ENCODE measurements at places on chromosomes 7 and 10.

DNA sequence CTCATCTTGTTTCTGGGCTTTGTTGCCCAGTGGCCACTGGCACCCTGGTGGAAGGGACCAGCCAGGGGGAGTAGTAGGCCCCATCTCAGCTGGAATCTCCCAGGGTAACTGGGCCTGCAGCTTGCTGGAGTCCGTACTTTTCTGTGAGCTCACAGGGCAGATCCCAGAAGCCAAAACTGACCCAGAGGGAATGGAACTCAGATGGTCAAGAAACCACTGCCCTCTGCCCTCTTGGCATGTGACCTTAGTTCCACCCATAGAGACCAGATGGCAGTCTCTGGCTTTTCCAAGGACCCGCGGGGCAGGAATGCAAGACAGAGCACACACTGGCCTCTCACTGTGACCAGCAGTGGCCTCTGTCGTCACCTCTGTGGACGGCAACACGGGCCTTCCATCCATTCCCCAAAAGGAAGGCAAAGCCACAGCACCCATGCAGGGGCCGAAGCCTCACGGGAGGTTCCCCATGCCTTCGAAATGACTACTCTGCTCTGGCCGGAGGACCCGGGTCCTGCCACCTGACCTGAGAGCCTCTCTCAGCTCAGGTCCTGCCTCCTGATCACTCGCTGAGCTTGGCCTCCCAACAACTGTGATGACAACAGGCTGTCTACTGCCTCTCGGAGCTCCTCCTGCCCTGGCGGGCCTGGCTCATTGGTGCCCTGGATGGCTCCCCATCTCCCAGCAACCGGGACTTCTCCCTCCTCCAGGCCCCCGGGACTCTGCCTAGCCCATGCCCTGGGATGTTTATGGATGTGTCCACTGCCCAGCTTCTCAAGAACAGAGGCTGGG lies 29.9 kb downstream of the MYL10 start:
- no peak for DNase-seq

GRCh38 chr10:107471911-107472310 lies 307.4 kb upstream of the SORCS1 start:
- DNase-seq: no peak

DNA sequence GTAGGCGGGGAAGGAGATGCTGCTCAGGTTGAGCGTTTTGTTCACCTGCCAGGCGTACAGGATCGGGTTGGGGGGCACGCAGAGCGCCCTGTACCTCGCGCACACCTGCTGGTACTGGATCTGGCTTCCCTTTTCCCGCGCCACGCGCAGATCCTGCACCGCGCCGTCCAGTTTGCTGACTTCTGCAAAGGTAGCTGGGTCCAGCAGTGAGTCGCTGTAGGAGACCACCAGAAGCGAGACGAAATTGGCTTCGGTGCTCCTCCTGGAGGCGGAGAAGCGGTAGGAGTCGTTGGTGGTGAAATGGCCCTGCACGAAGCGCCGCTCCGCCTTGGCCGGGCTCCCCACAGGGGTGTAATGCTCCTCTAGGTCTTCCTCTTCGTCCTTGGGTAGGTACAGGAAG lies 90.7 kb upstream of the RAB18 start:
- no peak for DNase-seq

- DNase-seq: no peak
These were observed 425.6 kb downstream of the PLXNA4 start for GRCh38 chr7:132150711-132151110.

GRCh38 chr10:93352638-93353383 lies 129.3 kb downstream of the MYOF start:
- DNase-seq: peak; percentile 34

DNA sequence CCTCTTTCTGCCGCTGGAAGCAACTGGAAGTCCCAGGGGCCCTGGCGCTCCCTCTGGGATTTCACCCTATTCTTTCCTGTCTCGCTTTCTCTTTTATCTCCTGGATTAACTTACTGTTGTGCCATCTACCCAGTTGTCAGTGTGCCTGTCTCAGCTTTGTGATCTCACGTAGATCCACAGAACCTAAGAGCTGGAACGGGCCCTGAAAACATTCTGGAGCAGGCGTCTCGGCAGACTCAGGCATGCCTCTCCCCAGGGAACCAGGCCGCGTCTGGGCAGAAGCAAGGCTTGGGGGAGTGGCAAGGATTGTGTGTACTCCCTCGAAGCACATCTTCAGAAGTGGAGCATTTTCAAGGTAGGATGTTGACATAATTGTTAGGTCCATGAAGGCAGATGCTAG lies 87.2 kb downstream of the KCNMA1 start:
- DNase-seq: no peak

DNA sequence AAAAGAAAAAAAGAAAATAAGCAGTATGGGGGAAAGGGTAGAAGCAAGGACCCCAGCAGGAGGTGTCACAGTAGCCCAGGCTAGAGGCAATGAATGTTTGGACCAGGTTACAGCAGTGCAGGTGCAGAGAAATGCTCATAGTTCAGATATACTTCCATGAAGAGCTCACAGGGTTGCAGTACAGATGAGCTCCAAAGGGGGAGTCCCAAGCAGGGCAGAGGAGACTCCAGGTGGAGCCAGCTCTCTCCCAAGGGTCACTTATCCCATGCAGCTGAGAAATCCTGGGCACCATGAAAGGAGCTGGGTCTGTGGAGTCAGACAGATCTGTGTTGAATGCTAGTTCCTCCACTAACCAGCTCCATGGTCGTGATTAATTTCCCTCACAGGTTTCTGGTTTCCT lies 174.9 kb downstream of the C7orf25 start:
- no peak for DNase-seq

DNA sequence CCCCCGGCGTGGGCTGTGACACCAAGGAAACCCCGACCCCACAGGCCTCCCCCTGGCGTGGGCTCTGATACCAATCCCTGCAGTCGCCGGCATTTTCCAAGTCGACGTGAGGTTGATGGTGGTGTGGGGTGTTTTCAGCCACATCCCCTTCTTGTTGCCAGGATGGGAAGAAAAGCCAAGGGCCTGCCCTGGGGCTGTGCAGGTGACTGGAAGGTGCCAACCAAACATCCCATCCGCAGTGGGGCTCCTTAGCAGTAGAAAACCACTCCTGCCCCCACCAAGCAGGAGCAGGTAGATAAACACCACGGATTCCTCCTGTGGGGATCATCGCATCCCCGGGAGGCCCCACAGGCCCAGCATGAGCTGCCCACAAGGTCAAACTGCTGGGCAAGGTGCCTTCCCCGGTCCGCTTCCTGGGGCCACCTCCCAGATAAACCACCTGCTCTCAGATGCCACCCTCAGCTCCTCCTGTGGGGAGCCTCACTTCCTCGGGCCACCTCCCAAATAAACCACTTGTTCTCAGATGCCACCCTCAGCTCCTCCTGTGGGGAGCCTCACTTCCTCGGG lies 88.5 kb upstream of the DIP2C start:
- DNase-seq: no peak

- no peak for DNase-seq
These were observed 96.5 kb upstream of the PLPP4 start for GRCh38 chr10:120360571-120360970.

GRCh38 chr10:8600192-8600591 lies 545.7 kb downstream of the GATA3 start:
- DNase-seq: no peak

- no peak for DNase-seq
These were observed at the start of gene RBP4 for GRCh38 chr10:93601146-93601773. Gene RBP4 (minus strand): TSS chr10:93601235. CDS start chr10:93601028, 207 bp downstream.

GRCh38 chr7:84226759-84227158 lies 32.2 kb upstream of the SEMA3A start:
- DNase-seq: no peak

DNA sequence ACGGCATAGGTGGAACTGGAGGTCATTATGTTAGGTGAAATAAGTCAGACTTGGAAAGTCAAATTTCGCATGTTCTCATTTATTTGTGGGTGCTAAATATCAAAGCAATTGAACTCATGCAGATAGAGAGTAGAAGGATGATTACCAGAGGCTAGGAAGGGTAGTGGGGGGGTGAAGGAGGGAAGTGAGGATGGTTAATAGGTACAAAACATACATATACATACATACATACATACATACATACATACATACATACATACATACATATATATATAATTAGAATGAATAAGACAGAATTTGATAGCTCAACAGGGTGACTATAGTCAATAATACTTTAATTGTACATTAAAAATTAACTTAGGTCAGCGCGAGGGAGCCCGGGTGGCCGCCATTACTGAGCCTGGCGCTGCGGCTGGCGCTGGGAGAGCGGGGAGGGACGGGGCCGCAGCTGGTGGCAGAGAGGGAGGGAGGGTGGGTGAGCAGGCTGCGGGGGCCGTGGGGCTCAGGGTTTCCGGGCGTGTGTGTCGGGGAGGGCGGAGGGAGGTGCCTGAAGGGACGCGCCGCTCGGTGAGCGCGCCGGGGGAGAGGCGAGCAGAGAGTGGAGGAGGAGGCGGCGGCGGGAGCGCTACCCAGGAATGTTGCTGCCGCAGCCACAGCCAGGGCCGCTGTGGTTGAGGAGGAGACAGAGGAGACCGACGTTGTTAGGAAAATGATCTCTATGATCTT lies 85.8 kb upstream of the EGFR start:
- DNase-seq: peak; percentile 9

DNA sequence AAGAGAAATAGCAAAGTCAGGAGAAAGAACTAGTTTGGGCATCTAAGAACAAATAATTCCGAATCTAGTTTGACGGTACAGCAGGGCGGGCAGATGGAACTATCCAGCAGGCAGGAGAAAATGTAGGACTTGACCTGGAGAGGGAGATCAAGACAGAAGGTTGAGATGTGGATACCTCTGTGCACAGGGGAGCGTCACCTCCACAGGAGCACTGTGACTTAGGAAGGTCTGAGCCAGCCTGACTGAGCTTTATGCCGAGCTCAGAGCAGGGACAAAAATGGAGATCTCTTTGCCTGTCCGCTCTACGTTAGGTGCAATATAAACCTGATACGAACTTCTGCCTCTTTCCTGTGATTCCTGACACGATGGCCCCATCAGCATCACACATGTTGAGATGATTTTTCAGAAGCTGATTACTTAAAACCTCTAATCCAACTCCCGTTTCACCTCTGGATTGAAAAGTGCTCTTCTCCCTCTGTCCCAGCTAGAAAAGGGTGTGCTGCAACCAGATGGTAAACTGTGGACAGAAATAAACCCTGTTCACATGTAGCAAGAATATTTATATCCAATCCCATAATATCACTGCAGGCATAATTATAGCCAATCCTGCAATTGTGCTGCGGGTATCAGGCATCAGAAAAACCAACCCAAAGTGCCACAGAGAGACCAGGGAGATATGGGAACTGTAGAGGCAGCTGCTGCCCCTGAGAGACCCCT lies 13.6 kb upstream of the SORBS1 start:
- no peak for DNase-seq

GRCh38 chr10:44385026-44385695 lies at the start of gene CXCL12:
Gene CXCL12 (minus strand): TSS chr10:44385097. CDS start chr10:44385005, 92 bp downstream.
- peak; percentile 36 for DNase-seq

DNA sequence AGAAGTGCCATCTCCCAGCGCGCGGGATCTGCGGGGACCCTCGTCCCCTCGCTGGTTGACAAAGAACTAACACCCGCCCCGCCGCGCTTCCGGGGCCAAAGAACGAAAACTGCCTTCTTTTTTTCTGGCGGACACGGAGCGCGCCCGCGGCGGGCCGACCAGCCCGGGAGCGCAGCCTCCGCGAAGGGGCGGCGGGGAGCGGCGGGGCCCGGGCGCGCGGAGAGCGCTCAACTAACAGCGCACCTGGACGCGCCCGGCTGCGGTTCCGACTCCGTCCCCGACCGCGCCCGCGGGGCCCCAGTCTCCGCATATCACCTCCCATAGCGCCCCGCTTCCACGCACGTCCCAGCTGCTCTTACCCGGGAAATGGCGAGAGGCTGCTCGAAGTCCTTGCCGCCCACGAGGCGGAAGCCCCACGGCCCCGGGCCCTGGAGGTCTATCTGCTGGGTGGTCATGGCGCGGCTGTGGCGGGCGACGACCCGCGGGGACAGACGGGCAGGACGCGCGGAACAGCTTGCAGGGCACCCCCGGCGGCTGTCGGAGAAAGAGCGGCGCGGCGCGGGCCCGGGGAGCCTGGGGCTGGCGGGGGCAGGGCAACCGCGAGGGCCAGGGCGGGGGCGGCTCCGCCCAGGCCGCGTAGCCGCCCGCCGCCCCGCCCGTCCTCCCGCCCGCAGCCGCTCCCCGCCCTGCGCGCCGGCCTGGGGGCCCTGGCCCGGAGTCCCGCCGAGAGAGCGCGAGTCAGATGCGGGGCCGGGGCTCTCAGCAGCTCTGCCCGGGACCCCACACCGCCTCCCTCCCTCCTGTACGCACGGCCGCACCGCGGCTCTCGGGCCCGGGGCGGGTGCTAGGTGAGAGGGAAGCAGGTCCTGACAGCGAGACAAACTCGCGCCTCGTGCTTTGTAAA lies at the start of gene PDLIM1:
PDLIM1 (minus strand) TSS at position 543 of the 904 bp plus-strand sequence; CDS start at position 455, 88 bp downstream.
- no peak for DNase-seq

- DNase-seq: peak; percentile 5
These were observed 109.2 kb downstream of the DPY19L1 start for GRCh38 chr7:34928052-34928451.

- no peak for DNase-seq
These were observed 25.0 kb downstream of the RTKN2 start for GRCh38 chr10:62243647-62243997.

GRCh38 chr10:105837951-105838350 lies 1196.9 kb downstream of the SORCS3 start:
- DNase-seq: no peak

DNA sequence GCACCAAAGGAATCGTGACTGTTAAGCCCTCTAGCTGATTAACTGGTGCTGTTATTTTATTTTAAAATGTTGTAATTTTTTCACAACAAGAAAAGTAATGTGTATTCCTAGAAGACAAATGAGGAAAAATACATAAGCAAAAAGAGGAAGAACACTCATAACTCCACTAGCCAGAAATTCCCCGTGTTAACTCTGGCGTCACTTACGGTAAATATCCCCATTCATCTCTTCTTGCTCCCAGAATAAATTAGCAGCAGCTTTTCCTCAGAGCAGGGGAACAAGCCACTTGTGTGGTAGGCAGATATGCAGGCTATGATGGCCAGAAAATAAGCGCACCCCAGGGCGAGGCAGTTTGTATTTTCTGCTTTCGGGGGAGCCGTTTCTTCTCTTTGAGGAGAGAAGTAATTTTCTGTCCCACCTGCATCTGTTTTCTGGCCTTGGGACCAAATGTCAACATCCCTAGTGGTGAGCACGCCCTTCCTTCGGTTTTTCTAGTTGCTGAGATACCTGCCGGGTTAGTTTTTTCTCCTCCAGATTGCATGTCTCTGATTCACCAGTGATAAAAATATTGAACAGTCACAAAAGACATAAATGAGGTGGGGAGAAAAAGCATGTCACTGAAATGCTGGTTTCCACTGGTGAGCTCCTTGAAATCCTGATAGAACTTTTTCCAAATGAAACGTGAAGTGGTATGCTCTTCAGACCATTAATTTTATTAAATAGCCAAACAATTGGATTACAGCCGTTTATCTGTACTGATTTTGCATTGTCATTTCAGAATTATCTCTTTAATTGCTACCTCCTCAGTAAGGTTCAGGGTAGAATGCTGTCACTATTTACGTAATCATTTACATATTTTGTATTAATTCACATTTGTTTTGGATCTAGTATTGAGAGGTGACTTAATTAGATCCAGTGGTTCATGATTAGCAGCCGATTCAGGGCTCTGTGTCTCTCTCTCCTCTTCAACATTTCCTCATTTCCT lies 268.1 kb downstream of the CAMK1D start:
- DNase-seq: no peak

GRCh38 chr7:77450054-77450453 lies 33.9 kb upstream of the GSAP start:
- no peak for DNase-seq

- DNase-seq: no peak
These were observed 2.2 kb upstream of the FOXI2 start for GRCh38 chr10:127734753-127735152.

- DNase-seq: no peak
These were observed 26.2 kb downstream of the C1GALT1 start for GRCh38 chr7:7208520-7208919.

GRCh38 chr10:90470966-90471365 lies 386.9 kb downstream of the HTR7 start:
- DNase-seq: no peak

GRCh38 chr10:101118031-101118430 lies 13.1 kb upstream of the TLX1 start:
- DNase-seq: no peak

Data from tibial nerve (tissue), 4 donors.